ENCODE measurements at places on chromosomes 5 and 9.

DNA sequence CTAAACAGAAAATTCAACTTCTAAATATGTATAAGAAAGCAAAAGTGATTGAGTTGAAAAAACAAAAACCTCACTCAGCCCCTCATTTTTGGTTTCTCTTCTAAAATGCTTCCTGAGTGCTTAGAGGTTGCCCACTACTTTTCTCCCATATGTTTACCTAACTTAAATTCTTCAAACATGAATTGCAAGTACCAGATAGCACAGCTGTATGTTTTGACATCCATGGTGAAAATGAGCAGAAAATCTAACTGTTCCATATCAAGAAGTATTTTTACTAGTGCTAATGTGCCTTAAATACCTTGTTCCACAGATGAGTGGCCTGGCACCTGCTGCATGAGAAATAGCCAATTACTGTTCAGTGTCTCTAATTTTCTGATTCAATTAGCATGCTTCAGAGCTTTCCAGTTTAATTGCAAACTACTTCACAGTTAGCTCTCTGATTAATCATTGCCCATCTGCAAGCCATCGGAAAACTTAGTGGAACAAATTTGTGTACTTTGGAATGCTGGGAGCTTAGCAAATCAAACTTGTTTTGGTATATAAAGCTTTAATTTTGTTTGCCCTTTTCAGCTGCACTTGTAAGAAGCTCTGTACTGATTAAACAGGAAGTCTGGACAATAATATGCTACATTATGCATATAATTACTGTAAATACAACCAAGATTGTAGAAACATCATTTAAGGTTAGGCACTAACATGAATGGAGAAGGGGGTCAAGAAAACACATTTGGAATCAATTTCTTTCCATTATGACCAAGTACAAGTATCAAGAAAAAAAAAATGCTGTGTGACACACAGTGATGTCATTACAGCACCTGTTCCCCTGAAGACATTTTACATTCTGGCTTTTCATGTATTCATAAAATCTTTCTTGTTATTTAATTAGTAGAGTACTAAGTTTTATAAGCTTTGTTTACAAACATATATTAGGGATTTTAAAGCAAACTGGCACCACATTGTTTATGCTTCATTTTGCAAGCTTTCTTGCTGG is 65.6 kb downstream of the POU5F2 start:
- DNase-seq: no peak

GRCh38 chr9:2387166-2387565 is 234.4 kb upstream of the VLDLR start:
- DNase-seq: no peak

DNA sequence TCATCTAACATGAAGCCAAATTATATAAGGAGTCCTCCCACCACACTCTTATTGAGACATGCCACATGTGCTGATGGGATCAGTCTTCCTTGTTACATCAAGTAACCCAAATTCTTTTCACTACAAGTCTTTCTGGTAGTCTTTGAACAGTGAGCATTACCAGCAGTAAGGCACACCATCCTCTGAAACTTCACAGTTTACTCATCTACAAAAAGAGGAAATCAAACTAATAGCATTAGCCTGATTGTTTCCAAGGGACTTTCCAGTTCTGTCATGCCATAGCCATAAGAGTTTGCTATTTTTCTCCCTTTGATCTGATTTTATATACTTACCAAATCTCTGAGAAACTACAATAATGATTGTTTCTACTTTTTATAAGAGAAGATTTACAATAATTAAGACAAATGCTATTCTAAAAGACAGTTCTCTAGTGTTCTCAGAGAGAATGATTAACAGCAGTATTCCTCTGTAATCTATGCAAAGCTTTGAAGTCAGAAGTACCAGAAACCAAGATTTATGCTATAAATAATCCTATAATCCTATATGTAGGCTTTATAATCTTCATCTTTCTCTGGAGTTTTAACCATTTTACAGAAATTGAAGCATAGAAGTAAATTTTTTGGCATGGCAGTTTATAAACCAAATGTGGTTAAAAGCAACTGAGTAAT is 166.2 kb upstream of the ACO1 start:
- DNase-seq: no peak

- no peak for DNase-seq
Observed at GRCh38 chr5:31291323-31291854, 97.9 kb downstream of the CDH6 start.

GRCh38 chr5:165425594-165425993 is 1920.2 kb downstream of the MAT2B start:
- DNase-seq: no peak

GRCh38 chr9:76846297-76846696 is 59.6 kb downstream of the PRUNE2 start:
- DNase-seq: no peak
